Right ventricle myocardium inferior (tissue), 1 donor: ENCODE measurements at places on chromosomes 1 and 21.

DNA sequence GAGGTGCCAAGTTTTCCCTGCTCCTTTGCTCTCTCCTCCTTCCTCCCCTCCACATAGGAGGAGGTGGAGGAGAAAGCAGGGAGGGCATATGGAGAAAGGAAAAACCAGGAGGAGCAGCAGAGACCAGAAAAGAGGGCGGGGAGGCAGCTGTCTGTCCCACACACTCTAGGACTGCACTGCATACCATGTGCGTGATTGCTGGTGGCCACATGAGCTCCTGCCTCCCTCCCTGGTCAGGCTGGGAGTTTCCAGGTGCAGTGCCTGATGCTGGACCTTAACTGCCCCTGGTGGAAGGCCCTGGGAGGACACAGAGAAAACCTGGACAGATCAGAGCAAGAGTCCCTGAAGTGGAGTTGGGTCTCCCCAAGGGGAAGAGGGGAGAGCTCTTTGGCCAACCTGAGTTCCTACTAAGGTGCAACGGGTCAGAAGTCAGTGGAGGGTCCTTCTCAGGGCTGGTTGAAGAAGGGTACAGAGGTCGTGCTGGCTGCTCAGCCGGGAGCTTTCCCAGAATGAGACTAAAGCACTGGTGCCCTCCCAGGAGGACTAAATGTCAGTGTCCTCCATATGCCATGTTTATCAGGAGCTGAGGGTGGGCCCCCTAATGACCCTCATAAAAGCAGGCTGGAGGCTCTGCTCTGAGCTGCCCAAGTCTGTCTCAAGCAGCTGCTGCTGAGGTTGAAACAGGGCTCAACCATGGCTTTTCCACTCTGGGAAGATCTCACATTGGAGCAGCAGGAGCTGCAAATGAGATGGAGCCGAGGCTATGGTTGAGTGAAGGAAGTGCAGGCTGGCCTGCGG lies 3.5 kb upstream of the LGR6 start:
- no peak for DNase-seq

- no peak for DNase-seq
Measured at GRCh38 chr1:63618011-63618410, 24.8 kb downstream of the PGM1 start.

- no peak for DNase-seq
Measured at GRCh38 chr1:220409771-220410595, 118.0 kb upstream of the MARK1 start.

- no peak for DNase-seq
Measured at GRCh38 chr1:1573843-1574720, 581 bp downstream of the SSU72 start.

- no peak for DNase-seq
Measured at GRCh38 chr1:193629875-193630274, 443.5 kb upstream of the B3GALT2 start.

DNA sequence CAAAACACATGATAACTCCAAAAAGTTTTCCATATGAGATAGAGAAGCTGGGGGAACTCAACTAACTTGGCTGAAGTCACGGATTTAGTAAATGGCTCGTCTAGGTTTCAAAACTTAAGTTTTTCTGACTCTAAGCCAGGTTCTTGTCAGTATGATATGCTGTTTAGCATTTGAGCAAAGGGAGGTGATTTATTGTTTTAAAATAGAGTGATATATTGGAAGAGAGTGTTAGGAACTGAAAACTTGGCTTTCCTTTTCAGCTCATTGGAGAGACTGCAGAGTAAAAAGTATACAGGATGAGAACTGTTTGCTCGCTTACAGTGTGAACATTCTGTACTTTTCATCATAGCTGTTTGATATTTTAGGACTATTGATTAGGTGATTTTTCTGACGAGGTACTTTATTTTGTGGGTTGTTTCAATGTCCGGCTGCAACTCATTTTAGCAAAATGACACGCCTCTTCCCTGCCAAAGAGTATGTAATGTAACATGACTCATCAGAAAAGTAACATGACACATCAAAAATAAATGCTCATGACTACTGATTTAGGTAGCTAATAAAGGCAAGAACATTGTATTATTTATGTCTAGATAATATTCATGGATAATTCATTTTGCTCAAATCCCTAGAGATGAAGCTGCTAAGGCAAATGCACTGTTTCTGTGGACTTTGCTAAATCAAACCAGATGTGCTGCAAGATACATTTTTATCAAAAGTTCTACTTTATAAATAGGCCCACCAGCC lies 355.1 kb downstream of the GPATCH2 start:
- DNase-seq: no peak

DNA sequence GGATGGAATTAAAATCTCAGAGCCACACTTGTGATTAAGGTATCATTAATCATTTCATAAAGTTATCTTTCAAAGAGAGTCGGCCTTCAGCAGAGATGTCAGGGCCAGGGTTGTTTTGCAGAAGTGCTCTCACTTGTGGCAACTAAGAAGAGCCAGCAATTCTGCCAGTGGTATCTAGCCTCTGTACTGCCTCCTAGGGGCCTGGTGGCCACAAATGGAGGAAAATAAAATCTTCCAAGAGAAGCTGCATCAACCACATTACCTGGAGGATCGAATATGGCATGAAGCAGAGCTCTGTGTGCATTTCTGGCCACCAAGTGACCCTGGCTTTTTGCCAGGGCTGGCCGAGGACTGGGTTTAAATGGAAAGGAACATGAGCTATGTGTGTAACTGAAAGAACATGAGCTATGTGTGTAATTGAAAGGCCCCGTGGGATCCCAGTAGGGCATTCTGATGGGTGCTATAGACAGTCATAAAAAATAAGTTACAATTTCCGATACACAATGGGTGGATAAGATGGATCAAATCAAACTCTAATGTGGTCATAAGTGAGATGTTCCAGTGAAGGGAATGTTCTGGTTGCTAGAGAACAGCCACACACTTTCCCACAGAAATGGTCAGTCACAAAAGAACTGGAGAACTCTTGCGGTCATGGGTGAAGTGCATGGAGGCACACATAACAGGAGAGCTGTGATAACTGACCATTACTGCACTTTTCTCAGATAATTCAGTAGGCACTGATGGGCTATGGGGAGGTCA lies 335.8 kb downstream of the CAMTA1 start:
- no peak for DNase-seq

GRCh38 chr1:207239874-207240273 lies 81.6 kb upstream of the CD55 start:
- no peak for DNase-seq

DNA sequence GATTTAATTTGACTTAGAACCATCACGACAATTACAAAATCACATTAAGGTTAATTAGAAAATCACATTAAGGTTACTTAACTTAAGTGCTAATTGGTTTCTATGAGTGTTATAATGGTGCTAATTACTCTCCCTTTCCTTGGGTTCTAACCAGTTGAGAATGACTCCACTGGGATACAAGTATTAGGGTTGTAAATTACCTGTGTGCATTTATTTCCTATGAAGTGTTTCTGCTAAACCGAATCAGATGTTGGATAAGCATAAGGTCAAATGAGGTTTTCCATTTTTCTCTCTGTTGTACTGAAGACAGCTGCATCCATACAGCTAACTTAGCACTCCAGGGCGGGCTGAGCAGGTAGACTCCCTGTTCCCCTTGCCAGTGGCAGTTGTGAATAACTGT lies 610.3 kb upstream of the TMPRSS15 start:
- no peak for DNase-seq

DNA sequence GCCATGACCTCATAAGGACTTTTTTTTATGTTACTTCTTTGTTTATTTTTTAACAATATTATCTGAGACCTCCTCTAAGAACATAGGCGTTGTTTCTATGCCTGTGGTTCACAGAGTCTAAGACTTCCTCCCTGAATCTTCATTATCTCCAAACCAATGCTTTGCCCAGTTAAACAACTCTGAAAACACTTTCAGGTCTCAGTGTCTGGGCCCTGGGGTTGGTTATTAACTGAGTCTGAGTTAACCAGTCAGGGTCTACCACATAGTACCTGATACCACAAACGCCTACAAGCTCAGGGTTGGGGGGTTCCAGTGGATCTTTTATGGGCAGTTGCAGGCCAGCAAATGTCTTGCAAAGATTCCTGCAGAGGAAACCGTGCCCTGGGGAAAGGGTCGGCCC lies 138.2 kb downstream of the AJAP1 start:
- DNase-seq: no peak

GRCh38 chr1:206047271-206047670 lies 5.7 kb upstream of the RHEX start:
- no peak for DNase-seq

DNA sequence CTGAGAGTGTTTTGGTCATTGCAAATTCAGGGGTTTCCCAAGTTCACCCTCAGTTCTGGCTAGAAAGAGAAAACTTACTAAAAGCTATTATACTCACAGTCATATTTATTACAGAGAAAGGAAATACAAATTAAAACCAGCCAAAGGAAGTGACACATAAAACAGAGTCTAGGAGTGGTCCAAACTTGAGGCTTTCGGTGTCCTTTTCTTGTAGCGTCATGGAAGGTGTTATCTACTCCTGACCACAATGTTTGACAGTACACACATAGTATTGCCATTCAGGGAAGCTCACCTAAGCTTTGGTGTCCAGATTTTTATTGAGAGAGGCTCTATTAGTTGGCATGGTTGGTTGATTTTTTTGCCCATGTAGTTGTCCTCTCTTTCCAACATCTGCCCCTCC lies 59.0 kb downstream of the SLC35A3 start:
- DNase-seq: no peak

DNA sequence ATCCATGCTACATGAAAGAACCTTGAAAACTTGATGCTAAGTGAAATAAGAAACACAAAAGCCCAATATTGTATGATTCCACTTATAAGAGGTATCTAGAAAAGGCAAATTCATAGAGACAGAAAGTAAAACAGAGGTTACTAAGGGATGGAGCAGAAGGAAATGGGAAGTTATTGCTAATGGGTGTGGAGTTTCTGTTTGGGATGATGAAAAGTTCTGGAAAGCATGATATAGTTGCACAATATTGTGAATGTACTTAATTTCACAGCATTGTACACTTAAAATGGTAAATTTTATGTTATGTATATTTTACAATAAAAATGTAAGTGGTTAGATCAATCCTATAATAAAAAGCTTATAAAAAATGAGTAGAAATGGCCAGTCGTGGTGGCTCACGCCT lies 1.6 kb upstream of the NECAP2 start:
- DNase-seq: no peak

GRCh38 chr1:155833665-155834295 lies 23.2 kb downstream of the GON4L start:
- no peak for DNase-seq

- DNase-seq: no peak
Measured at GRCh38 chr1:48356901-48357300, 115.1 kb downstream of the SPATA6 start.

DNA sequence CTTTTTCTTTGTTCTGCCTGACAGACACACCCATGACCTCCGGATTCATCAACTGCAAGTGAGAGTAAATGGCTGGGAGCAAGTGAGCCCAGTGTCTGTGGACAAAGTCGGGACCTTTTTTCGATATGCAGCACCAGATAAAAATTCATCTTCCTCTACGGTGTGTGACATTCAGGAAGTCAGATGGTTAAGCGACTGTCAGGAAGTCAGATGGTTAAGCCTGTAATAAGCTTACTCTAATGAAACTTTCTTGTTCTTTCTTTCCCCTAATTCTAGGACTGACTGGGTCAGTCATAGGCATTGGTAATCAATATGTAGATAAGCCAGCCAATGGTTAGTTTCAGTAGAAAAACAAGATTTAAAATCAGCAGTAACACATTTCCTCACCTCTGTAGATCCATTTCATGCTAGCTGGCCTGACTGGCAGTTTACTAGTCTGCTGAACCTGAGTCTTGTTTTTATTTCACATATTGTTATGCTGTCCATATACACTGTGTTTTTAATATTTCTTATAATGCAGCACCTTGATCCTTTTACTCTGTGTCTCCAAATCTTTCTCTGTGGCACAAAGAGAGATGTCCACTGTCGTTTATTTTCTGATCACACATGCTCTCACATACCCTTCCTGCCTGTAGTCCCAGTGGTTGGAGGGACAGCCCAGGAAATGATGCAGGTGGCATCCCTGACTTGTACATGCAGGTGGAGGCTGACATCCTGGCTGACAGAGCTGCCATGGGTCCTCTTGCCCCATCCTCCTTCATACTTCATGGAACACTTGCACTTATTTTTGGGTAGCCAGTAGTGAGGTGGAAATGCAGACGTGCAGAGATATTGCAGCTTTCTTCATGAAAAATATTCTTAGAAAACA lies 115.8 kb downstream of the VPS13D start:
- DNase-seq: no peak

DNA sequence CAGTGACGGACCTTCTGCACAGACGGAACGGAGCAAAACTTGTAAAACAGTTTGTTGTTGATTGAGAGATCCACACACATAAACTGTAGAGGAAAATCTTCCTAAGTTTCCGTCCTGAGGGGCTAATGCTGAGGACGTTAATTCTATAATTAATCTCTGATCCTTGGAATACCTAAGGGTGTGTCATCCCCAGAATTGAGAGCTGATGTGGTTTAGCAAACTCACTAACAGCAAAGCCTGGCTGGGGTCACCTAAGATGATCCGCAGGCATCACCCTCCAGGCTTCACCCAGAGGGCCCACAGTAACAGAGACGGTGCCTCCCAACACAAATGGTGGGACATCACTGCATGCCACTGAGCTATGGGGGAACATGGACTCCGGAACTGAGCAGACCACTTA lies 97.5 kb downstream of the SMYD2 start:
- no peak for DNase-seq

GRCh38 chr21:38824124-38824822 lies 18.5 kb downstream of the ETS2 start:
- DNase-seq: no peak

DNA sequence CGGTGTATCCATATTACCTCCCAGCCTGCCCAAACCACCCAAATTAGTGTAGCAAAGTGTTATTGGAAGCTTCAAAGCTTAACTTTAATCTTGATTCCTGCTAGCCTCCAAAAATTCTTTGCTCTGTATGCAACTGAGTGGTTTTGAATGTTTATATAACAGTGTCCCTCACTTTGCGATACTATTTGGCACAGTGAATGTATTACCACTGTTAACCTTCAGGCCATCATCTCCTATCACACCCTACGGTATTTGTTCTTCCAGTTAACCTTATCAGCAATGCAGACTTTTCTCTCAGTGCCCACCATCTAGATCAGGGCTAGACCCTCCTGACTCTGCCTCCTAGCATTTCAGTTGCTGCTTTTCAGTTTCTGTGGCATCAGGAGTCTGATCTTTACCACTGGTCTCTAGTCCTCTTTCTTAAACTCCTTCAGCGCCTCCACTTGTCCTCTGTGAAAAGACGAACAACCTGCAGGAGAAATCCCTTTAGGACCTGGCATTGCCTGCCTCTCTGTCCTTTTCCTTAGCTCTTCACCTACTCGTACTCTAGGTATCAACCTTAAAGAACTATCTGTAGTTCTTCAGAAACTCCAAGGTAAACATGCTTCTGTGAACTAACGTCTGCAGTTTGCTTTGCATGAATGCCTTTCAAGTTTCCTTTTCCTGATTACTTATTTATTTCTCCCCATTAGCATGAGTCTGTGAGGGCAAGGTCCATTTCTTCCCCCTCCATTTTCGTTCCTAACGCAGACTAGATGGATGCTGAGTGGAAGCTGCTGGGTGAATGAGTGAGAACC lies 71.7 kb downstream of the SNX7 start:
- DNase-seq: no peak
